ENCODE measurements at places on chromosomes 7 and 10.
A peak's percentile ranks its signal among the peaks of the same experiment; 100 is the strongest.

- DNase-seq: no peak
Observed at GRCh38 chr10:60541451-60541850, 151.8 kb upstream of the ANK3 start.

GRCh38 chr10:104322416-104322782 lies 15.9 kb downstream of the ITPRIP start:
- DNase-seq: no peak

DNA sequence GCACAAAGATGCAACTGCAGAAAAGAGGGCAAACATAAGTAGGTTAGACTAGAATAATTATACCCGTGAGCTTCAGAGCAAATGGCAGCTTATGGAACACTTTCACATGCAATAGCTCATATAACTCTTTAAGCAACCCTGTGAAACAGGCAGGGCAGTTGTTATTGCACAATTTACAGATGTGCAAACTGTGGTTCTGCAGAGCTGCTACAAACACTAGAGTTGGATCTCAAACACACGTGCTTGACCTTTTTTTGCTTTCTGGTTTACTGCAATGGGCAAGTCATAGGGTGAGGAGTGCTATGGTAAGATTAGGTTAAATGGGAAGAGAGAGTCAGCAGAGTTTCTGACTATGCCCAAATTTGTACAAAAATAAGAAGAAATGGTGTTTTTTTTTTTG lies 610.8 kb downstream of the GATA3 start:
- DNase-seq: no peak

GRCh38 chr7:92608380-92609322 lies 18.5 kb upstream of the FAM133B start:
- no peak for DNase-seq

- no peak for DNase-seq
Observed at GRCh38 chr7:138338361-138338760, 121.7 kb upstream of the TRIM24 start.

DNA sequence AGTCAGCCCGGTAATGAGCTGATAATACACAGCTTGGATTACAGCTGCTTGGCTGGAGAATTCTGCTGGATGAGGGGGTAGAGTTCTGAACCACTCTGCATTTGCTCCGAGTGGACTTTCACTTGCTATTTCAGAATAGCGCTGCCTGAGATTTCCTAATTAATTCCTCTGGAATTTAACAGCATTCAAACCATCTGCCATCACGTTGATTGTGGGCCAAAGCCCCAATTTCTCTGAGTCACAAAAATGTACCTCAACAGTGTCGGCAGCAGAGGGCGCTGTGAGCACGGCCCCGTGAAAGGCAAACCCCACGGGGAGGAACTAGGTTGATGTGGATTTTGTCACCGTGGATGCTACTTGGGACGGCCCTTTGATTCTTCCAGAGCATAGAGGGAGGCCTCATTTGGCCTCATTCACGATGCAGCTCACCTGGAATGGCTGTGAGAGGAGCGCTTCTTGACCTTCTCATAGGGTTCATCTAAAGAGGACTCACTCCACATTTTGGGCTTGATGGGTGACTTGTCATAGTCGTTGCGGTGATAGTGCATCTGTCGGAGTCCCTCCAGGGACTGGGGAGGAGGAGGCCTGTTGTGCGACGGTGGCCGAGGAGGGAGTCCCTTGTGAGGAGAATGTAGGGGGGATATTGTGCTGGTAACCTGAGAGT lies 73.3 kb downstream of the PRPF18 start:
- DNase-seq: peak; percentile 64

DNA sequence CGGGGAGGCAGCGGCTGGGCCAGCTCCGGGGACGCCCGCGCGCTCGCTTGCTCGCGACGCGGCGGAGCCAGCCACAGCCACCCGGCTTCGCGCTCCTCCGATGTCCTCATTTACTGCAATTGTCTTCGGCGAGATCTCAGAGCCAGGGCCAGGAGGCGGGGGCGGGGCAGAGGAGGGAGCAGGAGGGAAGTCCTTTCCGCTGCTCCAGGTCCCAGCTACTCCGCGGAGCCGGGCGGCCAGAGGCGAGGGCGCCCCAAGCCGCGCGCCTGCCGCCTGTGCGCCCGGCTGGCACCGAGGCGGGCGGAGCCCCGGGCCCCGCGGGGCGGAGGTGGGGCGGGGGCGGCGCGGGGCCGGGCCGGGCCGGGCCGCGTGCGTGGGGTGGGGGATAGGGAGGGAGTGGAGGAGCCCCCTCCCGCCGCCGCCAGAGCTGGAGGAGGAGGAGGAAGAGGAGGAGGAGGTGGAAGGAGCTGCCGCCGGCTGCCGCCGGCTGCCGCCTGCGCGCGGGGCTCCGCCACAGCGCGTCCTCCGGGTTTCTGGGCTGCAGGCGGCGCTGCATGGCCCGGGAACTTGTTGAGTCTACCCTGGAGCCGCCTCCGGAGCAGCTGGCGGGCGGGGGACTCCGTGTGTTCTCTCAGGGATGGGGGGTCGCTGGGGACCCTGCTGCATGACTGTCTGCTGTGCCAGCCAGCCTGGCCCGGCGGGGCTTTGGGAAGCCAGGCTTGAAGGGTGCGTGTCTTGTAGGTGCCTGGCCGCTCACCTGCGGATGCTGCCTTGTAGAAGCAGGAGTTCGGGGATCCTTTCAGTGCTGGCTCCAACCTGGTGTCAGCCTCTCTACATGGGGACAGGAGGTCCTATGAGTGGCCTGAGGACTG lies at the start of gene INSYN2A:
INSYN2A (minus strand) TSS at position 310 of the 872 bp plus-strand sequence. CDS start 20,196 bp downstream, outside the sequence.
- peak; percentile 27 for DNase-seq

GRCh38 chr10:108352771-108353170 lies 1188.3 kb upstream of the SORCS1 start:
- no peak for DNase-seq

DNA sequence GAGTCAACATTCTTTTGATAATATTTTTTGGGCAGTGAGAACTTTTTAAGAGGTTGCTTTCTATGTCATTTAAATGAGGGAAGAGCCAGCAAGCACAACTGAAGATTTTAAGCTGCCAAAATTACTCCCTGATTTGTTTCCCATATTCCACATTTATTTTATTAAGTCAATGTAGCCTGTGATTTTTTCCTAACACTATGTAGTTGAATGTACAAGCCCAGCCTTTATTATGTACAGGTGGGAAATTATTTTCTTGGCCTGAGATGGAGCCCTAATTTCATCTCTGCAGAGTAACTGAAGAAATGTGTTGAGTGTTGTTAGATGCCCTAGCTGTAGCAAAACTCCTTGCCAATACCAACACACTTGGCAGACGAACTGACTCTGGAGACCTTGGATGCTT lies 83.1 kb upstream of the MINDY3 start:
- peak; percentile 1 for DNase-seq

DNA sequence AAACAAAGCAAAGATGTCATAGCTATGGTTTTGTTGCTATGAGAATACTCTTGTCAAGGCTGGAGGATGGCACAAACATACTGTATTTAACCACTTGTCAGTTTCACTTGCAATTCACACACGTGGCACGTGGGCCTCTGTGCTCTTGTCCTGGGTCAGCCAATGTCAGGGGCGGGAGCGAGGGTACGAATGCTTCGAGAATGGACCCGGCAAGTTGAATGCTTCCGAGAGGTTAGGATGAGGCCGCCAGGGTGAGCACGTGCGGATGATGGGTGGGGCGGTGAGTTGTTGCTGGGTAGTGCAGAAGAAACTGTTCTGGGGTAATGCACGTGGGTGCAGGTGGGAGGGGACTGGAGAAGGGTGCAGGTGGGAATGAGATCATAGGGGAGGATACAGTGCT lies 10.4 kb upstream of the OCM2 start:
- no peak for DNase-seq

DNA sequence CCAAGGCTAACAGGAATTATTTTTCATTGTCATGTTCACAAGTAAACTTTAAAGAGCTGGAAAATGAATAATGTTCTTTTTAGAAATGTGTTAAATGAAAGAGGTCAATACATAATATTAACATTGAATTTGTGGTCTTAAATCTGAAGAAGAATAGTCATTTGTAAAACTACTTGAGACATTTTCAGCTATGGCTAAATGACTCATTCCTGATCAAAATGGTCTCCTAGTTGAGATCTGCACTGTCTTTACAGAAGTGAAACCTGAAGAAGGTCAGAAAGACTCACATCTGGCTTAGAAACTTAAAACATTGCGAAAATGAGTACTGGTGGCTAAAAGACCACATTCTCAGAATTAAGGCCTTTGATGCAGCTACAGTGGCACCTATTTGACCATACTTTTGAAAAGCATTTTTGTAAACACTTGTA lies 5.9 kb downstream of the PIK3CG start:
- peak; percentile 63 for DNase-seq

GRCh38 chr10:129911451-129912165 lies 52.5 kb downstream of the EBF3 start:
- DNase-seq: no peak

- DNase-seq: no peak
Observed at GRCh38 chr7:142377567-142377966, 119.7 kb upstream of the PRSS58 start.

DNA sequence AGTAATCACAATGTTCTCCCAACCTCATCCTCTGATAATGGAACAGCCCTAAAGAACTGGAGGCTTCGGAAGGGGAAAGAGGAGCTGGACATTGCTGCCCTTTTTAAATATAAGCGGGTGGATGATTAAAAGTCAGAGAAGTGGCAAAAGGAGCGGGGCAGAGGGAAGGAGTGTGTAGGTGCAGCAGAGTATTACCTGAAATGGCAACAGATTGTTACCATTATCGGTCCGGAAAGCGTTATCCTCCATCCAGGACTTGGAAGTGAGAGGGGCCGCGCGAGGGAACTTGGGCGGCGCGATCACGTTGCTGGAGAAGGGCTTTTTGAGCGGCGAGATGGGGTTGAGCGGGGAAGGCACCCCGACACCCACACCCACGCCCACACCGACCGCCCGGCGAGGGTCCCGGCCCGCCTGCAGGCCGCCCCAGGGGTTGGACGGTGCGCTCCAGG lies 51.7 kb downstream of the CPEB3 start:
- DNase-seq: peak; percentile 29

GRCh38 chr10:25094590-25094989 lies 78.2 kb downstream of the THNSL1 start:
- DNase-seq: no peak

DNA sequence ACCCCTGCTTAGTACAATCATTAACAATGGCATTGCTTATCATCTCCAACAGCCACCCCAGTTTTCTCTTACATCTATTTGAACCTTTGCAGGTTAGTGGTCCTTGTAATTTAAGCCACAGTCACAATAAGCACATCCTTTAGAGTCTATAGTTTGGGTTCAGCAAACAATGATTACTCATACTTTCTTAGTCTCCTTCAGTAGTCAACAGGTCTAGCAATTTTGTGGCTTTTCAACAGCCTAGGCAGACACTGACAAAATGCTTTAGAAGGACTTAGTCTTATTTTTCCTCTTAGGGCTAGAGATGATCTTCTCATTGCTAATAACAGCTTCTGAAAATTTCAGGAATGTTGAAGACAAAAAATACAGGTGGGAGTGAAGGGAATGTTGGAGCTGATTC lies 32.3 kb upstream of the FAM204A start:
- no peak for DNase-seq

GRCh38 chr7:129854401-129854800 lies 98.4 kb downstream of the UBE2H start:
- no peak for DNase-seq

GRCh38 chr7:55895021-55895420 lies 7.8 kb downstream of the ZNF713 start:
- no peak for DNase-seq

- DNase-seq: no peak
Observed at GRCh38 chr10:91605968-91606367, 26.9 kb downstream of the PPP1R3C start.

DNA sequence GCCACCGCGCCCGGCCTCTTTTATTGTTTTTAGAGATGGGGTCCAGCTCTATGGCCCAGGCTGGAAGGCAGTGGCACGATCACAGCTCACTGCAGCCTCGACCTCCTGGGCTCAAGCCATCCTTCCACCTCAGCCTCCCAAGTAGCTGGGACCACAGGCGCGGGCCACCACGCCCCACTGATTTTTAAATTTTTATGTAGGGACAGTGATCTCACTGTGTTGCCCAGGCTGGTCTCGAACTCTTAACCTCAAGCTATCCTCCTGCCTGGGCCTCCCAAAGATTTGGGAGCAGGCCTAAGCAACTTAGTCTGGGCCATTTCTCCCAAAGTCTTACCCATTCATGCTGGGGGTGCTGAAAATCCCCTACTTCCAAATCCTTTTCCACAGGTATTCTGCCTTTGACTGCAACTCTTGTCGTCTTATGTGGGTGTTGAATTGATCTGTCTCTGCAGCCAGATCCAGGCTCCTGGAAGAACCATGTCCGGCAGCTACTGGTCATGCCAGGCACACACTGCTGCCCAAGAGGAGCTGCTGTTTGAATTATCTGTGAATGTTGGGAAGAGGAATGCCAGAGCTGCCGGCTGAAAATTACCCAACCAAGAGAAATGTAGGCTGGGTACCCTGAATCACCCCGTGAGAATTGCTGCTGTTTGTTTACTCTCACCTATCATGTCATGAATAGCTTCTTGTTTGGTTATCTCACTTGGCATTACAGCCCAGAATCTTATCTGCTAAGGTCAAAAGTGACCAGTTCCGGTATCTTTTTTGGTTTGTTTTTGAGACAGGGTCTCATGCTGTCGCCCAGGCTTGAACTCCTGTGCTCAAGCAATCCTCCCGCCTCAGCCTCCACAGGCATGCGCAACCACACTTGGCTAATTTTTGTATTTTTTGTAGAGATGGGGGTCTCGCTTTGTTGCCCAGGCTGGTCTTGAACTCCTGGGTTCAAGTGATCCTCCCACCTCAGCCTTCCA lies 1.1 kb downstream of the ZDHHC4 start:
- DNase-seq: no peak

GRCh38 chr7:159218607-159219006 lies 73.9 kb upstream of the VIPR2 start:
- DNase-seq: no peak

DNA sequence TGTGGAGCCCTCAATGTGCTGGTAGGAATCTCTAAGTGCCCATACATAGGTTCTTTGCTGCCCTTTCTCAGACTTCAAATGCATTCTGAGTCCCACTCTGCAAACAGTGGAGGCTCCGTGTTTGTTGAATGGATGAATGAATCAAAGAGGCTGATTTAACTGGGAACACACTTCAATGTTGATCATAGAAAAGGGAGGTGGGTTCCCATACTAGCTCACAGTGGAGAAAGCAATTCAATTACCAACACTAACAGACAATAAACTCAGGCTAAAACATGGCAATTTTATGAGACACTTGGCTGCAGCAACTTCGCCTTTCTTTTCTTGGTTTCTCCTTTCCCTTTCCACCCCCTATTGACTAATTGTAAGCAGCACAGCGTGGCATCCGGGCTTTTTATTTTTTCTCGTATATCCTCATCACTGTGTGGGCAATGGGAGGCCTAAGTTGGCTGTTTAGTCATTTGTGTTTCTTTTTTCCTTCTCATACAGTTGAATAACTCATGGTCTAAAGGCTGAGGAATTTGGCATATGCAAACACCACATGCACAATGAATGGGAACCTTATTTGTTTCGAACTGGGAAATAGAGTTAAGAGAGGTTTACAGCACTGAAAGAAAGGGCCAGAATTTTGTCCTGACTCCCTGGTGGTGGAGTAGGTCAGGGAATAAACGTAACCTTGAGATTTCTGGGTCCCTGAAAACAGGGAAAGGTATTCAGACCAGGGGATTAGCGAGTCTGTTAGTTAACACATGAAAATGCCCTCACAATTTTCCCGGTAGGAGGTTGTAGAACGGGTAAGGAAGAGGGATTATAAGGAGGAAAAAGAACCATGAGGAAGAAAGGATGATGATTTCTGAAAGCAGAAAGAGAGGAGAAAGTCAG lies 858.5 kb downstream of the KCNMA1 start:
- DNase-seq: peak; percentile 7
